NCI-H1092 treated with DMSO at 0.1 percent for 48 hours (cell line): ENCODE measurements at places on chromosomes 3 and 15.

- DNase-seq = no peak
These were observed 53.7 kb downstream of the CHSY1 start for GRCh38 chr15:101198031-101198575.

- DNase-seq = no peak
These were observed 7.3 kb downstream of the TYRO3 start for GRCh38 chr15:41566121-41566885.

GRCh38 chr15:90174140-90174875, 26.8 kb upstream of the SEMA4B start:
- DNase-seq = peak; percentile 75

DNA sequence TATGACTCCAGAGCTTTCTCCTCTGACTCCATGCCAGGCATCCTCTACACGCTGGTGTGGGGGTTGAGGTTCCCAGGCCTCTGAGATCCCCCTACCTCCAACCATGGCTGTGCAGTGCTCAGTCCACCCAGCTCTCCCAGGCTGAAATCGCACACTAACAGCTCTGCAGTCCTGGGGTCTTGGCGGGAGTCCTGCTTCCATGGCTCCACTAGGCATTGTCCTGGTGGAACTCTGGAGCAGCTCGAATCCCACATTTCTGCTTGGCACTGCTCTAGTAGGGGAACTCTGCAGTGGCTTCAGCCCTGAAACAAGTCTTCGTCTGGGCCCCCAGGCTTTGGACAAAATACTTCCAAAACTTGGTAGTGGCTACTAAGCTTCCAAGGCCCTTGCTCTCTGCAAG, 50.7 kb downstream of the ROPN1B start:
- DNase-seq = no peak

DNA sequence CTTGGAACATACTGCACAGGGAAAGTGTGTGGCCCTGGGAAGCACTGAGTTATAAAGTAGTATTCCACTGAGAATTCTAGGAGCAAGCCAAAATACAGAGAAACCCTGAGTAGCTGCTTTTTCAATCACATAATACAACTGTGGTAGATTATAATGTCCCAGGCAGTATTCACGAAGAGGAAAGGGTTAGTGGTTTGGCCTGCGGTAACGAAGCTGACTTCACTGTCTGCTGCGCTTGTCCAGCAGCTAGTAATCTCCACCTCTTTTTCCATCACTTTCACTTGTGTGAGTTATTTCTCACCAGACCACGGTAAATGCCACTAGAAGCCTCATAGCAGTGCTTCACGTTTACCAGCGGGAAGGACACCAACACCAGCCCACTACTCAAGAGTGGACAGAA, 34.4 kb downstream of the RPL39L start:
- no peak for DNase-seq

GRCh38 chr3:112390783-112391641, 58.1 kb downstream of the CD200 start:
- no peak for DNase-seq

DNA sequence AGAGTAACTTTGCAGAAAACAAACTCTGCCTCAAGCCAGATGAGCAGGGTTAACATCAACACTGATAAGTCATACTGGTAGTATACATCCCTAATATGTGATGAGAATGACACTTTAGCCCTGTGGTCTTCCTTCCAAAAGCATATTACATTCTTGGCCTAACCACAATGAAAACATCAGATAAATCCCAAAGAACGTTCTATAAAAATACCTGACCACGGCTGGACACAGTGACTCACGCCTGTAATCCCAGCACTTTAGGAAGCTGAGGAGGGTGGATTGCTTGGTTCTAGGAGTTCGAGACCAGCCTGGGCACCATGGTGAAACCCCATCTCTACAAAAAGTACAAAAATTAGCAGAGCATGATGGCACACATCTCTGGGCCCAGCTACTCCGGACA, 4.7 kb downstream of the TMCC1 start:
- no peak for DNase-seq

DNA sequence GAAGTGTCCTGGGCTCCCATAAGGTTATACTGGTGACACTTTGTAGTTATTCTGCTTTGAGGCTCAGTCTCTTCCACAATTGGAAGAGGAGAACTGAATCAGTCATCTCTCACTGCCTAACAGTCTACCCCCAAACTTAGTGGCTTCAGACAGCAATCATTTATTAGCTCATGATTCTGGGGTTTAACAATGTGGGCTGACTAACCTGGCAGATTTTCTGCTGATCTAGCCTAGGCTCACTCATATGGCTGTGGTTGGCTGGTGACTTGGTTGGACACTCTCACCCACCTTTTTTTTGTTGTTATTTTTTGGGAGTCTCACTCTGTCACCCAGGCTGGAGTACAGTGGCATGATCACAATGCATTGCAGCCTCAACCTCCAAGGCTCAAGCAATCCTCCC, 7.1 kb downstream of the GPD1L start:
- no peak for DNase-seq

GRCh38 chr3:41650406-41650805, 311.5 kb downstream of the ULK4 start:
- no peak for DNase-seq

GRCh38 chr3:159458010-159458409, 530.6 kb upstream of the IL12A start:
- no peak for DNase-seq

- DNase-seq = peak; percentile 47
These were observed 66.8 kb upstream of the PTX3 start for GRCh38 chr3:157369727-157370421.

GRCh38 chr3:149790698-149791097, 1.7 kb downstream of the ANKUB1 start:
- DNase-seq = no peak

DNA sequence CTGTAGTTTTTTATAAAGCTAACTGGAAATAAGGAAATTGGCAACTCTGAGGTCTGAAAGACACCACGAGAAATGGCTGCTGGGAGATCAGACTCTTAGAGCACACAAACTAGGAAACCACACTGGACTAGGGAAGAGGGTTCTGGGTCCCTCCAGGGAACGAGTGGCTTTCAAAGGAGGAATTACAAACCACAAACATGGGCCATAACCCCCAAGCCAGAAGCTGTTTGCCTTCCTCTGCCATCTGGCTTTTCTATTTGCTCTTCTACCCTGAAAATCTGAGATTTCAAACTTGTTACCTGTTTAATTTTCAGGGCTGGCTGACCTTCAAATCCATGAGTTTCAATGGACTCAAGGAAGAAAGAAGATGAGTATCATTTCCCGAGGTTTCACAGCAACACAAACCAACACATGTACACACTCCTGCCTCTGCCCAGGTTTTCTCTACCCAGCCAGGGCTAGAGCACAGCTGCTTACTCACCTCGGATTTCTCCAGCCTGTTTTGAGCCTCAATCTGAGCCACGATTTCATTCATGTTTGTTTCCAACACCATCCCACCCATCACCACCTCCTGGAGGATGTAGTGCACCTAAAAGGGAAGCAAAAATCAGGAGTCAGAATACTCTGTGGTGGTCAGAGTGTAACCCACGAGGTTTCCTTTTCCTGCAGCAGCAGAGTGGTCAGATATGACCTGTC, 22.6 kb upstream of the ANPEP start:
- DNase-seq = no peak

DNA sequence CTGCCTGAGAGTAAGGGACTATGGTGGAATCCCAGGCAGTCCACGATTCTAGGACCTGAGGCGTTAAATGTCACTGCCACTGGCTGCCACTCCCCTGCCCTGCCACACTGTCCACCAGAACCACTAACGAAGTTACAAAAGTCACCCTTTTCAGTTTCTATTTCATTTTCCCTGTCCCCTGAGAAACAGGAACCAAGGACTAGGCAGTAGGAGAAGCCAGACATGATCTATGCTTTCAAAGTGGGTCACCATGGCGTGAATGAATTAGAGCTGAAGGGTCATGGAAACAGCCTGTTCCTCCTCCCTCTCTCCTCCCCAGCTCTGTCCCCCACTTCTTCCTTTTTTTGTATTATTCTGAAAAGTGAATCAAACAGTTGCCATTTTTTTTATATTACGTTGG, 9.1 kb upstream of the ADPRH start:
- no peak for DNase-seq
